A549 treated with dexamethasone at 1 μM for 4 hours (cell line): ENCODE measurements at places on chromosomes 7 and 10. TPM values are rescaled to one million over a fixed set of nuclear protein-coding genes. Genes with fewer than 3 reads are reported as not detected.

ANKRD30A gene
- total RNA-seq, result 0.34 to 0.72 TPM (median 0.51 TPM) in 5 replicates

SFXN2 gene
- total RNA-seq, result 2.9 to 4.1 TPM (median 3.4 TPM) in 5 replicates

HTRA1 gene
- 50.2 to 65.4 TPM (median 53.2 TPM) in 5 replicates for total RNA-seq

LRRC18 gene
- total RNA-seq, result not detected in 5 replicates

LHPP gene
- 9.9 to 13.6 TPM (median 12.1 TPM) in 5 replicates for total RNA-seq

CHCHD1 gene
- 50.0 to 70.0 TPM (median 51.9 TPM) in 5 replicates for total RNA-seq

CTBP2 gene
- 101 to 141 TPM (median 139 TPM) in 5 replicates for total RNA-seq

TRIM50 gene
- not detected in 5 replicates for total RNA-seq

GRM3 gene
- total RNA-seq, result not detected in 5 replicates

CCDC7 gene
- total RNA-seq, result 0.46 to 0.93 TPM (median 0.71 TPM) in 5 replicates

KIAA1217 gene
- total RNA-seq, result 1.0 to 1.9 TPM (median 1.4 TPM) in 5 replicates

ABCB4 gene
- 0.02 to 0.12 TPM (median 0.04 TPM) in 3 of 5 replicates, not detected in the others for total RNA-seq

SLC18A2 gene
- total RNA-seq, result 0.02 to 0.04 TPM in 2 of 5 replicates, not detected in the others

MALSU1 gene
- 73.8 to 98.3 TPM (median 88.2 TPM) in 5 replicates for total RNA-seq

FAM25C gene
- total RNA-seq, result 0.57 to 4.1 TPM (median 2.0 TPM) in 4 of 5 replicates, not detected in the other

ZNF736 gene
- total RNA-seq, result 0.02 TPM in 3 of 5 replicates, not detected in the others

SEMA4G gene
- 7.3 to 9.2 TPM (median 7.6 TPM) in 5 replicates for total RNA-seq

KDM7A gene
- 1.3 to 3.4 TPM (median 2.5 TPM) in 5 replicates for total RNA-seq

FEZF1 gene
- not detected in 5 replicates for total RNA-seq

CYP2C19 gene
- total RNA-seq, result 0.11 TPM in 1 of 5 replicates, not detected in the others

GIMAP4 gene
- not detected in 5 replicates for total RNA-seq
